ENCODE measurements at places on chromosomes 2 and 18. TPM values are rescaled to one million over a fixed set of nuclear protein-coding genes. Genes with fewer than 3 reads are reported as not detected.

Gene TCF7L1
- 0.35 TPM for total RNA-seq

- no peak overlapping the region for H3K27ac ChIP-seq
- H3K4me1 ChIP-seq: no peaks in the 10 kb centered on the region
Observed at GRCh38 chr2:28568036-28568435, 72.2 kb downstream of the PLB1 start.

DNA sequence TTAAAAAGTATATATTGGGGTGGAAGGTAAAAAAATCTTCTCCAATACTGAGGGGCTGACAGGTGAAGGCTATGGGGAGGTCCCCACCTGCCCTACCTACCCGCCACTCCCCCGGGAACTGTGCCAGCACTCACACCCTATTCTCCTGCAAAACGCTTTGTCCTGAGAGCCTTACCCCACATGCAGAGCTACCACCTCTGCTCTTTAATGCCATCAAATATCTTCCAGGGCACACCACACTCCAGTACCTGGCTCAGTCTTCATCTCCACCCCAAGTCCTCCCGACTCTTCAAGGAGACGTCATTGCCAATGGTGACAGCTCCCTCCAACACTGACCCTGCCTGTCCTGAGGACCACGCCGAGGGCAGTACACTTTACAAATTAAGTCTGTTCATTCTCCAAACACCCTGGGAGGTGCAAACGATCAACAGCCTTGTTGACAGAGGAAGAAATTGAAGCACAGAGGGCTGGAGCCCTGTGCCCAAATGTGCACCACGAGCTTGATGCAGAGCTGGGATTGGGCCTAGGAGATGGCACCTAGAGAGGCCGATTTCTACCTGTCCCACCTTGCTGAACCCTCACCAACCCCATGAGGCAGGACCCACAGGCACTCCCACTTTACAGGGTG lies 6.0 kb upstream of the GPR55 start:
- H3K36me3 ChIP-seq: no peaks in the 10 kb centered on the region
- no peak overlapping the region for H3K4me3 ChIP-seq
- H3K27me3 ChIP-seq: no peaks in the 10 kb centered on the region
- H3K27ac ChIP-seq: no peak overlapping the region
- DNase-seq: no peak

- no peaks in the 10 kb centered on the region for H3K4me1 ChIP-seq
- no peaks in the 10 kb centered on the region for H3K36me3 ChIP-seq
- no peak overlapping the region for H3K27ac ChIP-seq
Observed at GRCh38 chr18:9156604-9157249, 20.1 kb downstream of the ANKRD12 start.

Gene TGFBRAP1
- 17.7 TPM for total RNA-seq

- no peaks in the 10 kb centered on the region for H3K4me1 ChIP-seq
- H3K4me3 ChIP-seq: no peak overlapping the region
- no peaks in the 10 kb centered on the region for H3K36me3 ChIP-seq
- no peak overlapping the region for H3K27ac ChIP-seq
- no peak for DNase-seq
Observed at GRCh38 chr2:136534811-136535210, 230.5 kb upstream of the THSD7B start.

Gene UBXN2A
- total RNA-seq: 16.8 TPM

- H3K36me3 ChIP-seq: no peaks in the 10 kb centered on the region
- no peaks in the 10 kb centered on the region for H3K4me1 ChIP-seq
- no peak overlapping the region for H3K4me3 ChIP-seq
- H3K27me3 ChIP-seq: no peaks in the 10 kb centered on the region
- no peak overlapping the region for H3K27ac ChIP-seq
Observed at GRCh38 chr2:99936065-99936464, 206.3 kb downstream of the AFF3 start.

- H3K27me3 ChIP-seq: no peaks in the 10 kb centered on the region
- H3K27ac ChIP-seq: no peak overlapping the region
- DNase-seq: no peak
- no peaks in the 10 kb centered on the region for H3K4me1 ChIP-seq
- H3K4me3 ChIP-seq: no peak overlapping the region
Observed at GRCh38 chr2:153432381-153432780, 46.2 kb downstream of the RPRM start.

Gene TMEM198
- total RNA-seq: 10.2 TPM

DNA sequence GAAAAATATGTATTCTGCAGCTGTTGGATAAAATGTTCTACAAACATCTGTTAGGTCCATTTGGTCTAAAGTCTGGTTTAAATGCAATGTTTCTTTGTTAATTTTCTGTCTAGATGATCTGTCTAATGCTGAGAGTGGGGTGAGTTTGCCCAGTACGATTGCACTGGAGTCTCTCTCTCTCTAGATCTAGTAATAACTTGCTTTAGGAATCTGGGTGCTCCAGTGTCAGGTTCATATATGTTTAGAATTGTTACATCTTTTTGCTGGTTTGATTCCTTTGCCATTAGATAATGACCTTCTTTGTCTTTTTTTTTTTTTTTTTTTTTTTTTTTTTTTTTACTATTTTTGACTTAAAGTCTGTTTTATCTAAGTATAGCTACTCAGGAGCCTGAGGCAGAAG lies 10.4 kb downstream of the GCC2 start:
- no peaks in the 10 kb centered on the region for H3K4me1 ChIP-seq
- H3K4me3 ChIP-seq: no peak overlapping the region
- no peak for DNase-seq

Gene SERPINB8
- 15.1 TPM for total RNA-seq

- no peaks in the 10 kb centered on the region for H3K36me3 ChIP-seq
- no peaks in the 10 kb centered on the region for H3K4me1 ChIP-seq
- no peak overlapping the region for H3K4me3 ChIP-seq
Observed at GRCh38 chr18:11372163-11372562, 222.8 kb upstream of the PIEZO2 start.

All from Peyer's patch (tissue), 4 donors.